Hematopoietic multipotent progenitor cell treated with erythropoietin and hydrocortisone succinate and interleukin-3 and kit ligand, for 17 days (in vitro differentiated cells): ENCODE measurements at places on chromosomes 4 and X.

GRCh38 chrX:150329868-150330267 lies 33.2 kb upstream of the MAMLD1 start:
- DNase-seq: no peak

GRCh38 chrX:45360571-45360970 lies 159.9 kb upstream of the DIPK2B start:
- DNase-seq: no peak

GRCh38 chr4:34293459-34293858 lies 1950.9 kb downstream of the ARAP2 start:
- no peak for DNase-seq

DNA sequence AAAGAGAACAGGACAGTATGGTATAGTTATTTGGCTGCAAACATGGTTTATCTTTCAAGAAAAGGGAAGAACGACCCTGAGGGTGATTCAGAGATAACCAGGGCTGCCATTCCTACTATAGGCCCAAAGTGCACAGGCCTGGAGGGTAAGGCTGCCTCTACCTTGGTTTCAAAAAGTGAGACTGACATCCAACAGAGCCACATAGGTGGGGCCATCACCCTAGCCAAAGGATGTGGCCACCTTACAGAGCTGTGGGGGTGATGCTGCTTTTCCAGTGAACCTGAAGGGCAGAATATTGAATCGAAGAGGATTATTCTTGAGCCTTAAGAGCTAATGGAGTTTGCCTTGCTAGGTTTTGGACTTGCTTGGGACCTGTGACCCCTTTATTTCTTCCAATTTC lies 15.7 kb downstream of the SH2D1A start:
- no peak for DNase-seq

DNA sequence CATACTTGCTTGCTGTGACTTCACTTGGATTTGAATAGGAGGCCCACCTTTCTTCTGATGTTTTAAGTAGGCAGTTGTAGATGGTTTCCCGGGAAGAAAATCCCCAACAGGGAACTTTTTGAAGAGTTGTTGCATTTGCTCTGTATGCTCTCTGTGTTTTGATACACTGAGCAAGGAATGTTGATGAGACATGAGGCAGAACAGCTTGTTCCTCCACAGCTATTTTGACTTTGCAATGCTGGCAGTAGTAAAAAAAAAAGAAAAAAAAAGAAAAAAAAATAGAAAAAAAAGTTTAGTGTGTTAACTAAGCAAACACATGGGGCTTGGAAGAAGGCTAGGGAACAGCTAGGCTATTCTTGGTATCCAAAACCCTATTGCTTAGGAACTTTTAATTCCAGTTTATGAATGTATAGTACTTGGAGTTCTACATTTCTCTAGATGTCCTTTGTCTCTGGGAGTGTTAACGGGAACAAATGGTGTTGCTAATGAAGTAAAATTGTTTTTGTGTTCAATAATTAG lies 23.4 kb upstream of the PAQR3 start:
- no peak for DNase-seq

DNA sequence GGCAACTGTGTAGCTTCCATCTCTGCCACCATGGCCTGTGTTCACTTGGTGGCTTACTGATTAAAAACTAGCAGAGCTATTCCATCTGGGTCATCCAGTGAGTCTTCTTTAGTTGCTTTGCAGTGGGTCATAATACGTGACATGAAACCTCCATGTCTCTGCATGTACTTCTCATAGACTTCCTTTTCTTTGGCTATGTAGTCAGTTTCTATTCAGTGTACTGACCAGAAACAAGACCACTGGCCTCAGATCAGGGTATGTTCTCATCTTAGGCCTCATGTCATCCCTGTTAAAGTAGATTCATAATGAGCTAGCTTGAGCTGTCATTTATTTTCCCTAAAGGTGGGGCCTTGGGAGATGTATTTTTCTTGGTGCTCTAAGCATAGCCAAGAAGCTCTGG lies 195.2 kb downstream of the CCNG2 start:
- DNase-seq: no peak

DNA sequence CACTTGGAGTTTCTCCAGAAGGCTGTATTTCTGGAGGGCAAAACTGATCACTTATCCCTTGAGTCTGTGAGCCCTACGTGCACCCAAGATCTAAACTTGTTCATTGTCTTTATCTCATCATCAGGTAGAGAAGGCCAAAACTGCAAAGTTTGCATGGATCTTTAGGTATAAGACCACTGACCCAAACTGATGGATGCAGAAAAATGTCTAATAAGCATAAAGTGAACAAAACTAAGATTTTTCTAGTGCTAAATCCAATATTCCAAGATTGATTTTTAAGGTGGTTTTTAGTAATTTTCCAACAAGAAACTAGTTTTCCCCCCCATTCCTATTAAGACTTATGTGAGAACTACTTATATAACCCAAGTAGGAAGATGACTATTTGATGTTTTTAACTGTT lies 2.0 kb downstream of the TMSB15A start:
- DNase-seq: no peak

- peak; percentile 76 for DNase-seq
Measured at GRCh38 chrX:16628946-16629595, 20.9 kb upstream of the S100G start.

GRCh38 chrX:129954804-129955203 lies 27.6 kb upstream of the BCORL1 start:
- no peak for DNase-seq

DNA sequence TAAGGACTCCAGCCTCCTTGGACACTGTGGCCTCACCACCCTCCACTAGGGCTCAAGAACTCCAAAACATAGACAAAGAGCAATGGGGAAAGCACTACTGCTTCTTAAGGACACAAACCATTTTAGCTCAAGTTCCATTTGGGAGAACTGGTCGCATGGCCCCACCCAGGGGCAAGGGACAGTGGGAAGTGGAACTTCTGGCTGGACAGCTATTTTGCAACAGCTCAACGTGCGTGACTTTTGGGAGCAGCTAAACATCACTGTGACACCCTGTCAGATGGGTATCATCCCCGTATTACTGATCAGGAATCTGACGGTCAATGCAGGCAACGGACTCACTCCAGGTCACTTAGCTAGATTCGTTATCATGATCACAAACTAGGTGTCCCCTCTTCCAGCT lies 9.0 kb upstream of the GLOD5 start:
- no peak for DNase-seq

- no peak for DNase-seq
Measured at GRCh38 chr4:140374130-140374477, 658 bp downstream of the SCOC start.

DNA sequence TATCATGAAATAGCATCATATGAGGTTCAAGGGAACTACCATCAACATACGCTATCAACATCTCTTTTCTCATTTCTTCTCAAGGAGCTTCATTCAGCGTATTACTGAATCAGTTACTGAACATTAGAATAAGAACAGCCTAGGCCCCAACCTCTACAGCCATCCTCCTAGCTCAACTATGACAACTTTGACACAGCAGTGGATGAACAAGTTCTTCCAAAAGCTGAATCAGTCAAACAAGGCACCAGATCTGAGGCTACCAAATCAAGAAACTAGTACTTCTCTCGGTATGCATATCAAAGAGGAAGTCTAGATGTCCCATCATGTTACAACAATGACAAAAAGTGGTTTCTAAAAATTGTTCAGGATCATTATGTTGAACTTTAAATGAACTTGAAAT lies 57.4 kb downstream of the GATB start:
- no peak for DNase-seq

DNA sequence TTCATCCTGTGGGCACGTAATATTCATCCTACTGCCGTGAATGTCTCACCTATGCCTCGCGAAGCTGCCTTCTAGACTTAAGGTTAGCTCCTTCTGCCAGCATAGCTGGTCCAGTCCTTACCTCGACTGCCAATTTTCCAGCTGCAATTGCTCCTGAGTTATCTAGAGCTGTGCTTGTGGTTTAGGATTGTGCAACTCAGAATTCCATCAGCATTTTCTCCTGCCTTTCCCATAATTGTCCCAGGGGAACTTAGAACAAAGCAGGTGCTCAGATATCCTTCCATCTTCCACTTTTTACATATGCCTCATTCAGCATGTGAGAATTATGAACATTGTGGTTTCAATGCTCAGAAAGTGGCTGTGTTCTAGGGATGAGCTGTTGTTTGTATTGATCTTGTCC lies 131.4 kb upstream of the ADGRL3 start:
- no peak for DNase-seq

DNA sequence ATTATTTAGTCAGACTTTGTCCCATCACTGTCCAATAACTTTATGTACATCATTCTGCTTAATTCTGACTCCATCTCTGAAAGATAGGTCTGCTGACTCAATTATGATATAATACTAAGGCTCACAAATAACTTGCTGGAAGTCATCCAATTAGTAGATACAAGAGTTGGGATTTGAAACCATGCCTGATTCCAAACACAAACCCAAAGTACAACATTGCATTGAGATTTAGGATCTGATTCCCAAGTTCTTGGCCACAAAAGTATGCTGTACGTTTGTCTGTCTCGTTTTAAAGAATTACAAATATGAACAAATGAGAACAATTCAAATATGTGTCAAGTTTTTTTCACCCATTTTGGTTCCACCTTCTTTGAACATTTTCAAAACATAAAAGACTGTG lies 108.8 kb downstream of the AMELX start:
- DNase-seq: no peak

GRCh38 chrX:13473442-13474163 lies 95.8 kb upstream of the EGFL6 start:
- no peak for DNase-seq

DNA sequence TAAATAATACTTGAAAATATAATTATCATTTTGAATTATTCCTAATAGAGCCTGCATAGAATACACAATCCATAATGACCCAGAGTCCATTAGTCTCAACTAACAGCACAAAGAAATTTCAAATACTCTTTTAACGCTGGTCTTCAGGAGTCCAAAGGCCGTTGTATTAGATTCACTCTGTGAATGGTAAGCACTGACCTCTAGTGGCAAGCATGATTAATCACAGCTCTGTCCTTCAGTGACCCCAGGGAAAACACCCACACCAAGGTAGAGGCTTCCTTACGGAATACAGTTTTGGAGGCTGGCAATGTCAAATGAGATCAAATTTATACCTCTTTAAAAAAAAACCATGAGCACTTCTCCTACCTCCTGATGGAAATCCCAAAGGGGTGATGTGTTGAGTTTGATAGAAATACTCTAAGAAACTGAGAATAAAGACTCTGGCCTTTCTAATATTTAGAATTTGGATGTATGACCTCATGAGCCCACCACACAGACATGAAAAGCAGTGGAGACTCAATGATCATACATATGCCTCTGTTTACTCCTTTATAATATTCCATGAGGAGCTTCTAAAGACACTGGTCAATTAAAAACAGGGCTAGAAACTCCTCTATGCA lies 147.2 kb upstream of the DKK2 start:
- DNase-seq: peak; percentile 9

GRCh38 chr4:105686571-105686970 lies 21.9 kb downstream of the INTS12 start:
- no peak for DNase-seq

DNA sequence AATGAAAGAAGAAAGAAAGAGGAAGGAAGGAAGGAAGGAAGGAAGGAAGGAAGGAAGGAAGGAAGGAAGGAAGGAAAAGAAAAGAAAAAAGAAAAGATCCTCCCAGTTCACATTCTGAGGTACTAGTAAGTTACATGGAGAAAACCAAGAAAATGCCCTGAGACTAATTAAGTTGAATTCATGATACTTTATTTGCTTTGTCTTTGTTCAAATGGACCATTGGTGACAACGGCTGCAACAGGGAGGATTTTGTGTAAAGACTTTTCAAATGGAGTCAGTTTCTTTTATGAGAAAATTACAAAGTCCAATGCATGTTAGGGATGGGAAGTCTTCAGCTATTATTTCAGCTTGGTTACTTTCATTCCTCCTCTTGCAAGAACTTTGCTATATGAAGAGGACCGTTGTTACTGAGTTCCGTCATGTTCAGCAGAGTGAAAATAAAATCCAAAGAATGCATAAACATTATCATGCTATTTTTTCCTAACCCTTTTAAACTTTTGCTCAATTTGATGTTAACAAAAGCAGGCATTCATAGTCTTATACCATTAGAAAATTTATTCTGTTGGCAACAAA lies 8.3 kb downstream of the VCX3A start:
- no peak for DNase-seq

DNA sequence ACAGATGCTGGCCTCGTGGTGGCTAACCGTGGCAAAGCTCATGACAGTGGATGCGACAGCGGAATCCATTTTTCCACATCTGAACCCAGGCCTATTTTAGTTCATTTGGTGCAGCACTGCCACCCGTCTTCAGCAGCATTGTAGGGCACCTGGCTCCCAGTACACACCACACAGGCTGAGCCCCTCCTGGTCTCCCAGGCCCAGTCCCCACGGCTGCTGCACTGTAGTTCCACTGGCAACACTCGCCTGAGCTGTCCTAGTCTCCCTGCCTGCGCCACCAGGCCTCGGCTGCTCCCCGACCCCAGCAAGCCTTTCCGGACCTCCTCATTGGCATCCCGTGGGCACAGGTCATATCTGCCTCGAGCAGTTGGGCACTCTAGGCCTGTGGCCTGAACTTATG lies 76.2 kb downstream of the MTMR1 start:
- no peak for DNase-seq

DNA sequence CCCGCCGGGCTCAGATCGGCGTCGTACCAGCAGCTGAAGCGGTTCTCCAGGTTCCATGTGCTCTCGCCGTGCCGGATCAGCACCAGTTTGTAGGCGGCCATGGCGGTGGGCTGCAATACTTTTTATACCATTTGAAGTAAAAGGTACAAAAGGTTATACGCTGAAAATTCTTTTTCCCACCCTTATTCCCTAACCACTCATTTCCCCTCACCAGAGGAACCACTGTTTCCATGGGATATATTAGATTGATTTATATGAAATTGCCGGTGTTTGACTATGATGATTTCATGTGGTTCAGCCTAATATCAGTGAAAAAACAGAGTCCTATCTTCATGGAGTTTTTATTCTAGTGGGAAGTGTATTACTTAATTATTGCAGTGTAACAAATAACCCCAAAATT lies at the start of gene PGAM4:
Gene PGAM4 (minus strand): TSS at position 101 of the 400 bp plus-strand sequence. CDS start 0 bp downstream, at position 101.
- DNase-seq: no peak

GRCh38 chr4:95048296-95048695 lies 290.5 kb downstream of the BMPR1B start:
- DNase-seq: no peak

- DNase-seq: no peak
Measured at GRCh38 chrX:153902385-153902784, 2.1 kb upstream of the AVPR2 start.

DNA sequence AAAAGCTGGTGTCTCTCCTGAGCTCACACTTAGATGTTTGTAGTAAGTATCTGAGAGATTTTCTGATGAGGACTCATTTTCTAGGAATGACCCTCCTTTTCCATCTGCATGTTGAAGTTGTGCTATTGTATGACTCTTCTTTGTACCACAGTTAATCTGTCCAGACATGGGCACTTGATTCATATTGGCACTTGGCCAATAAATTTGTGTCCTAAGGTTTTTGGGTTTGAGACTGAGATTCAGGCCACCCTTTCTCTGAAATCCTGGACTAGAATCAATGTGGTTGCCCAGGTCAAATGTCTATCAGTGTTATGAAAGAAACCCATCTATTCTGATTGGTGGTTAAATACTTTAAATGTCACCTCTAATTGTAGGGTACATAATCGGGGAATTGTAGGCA lies 869.0 kb downstream of the SH3BGRL start:
- no peak for DNase-seq

GRCh38 chrX:3362956-3363355 lies 16.5 kb upstream of the MXRA5 start:
- no peak for DNase-seq
